ENCODE measurements at places on chromosomes 2 and 18. TPM values are rescaled to one million over a fixed set of nuclear protein-coding genes. Genes with fewer than 3 reads are reported as not detected.

DNA sequence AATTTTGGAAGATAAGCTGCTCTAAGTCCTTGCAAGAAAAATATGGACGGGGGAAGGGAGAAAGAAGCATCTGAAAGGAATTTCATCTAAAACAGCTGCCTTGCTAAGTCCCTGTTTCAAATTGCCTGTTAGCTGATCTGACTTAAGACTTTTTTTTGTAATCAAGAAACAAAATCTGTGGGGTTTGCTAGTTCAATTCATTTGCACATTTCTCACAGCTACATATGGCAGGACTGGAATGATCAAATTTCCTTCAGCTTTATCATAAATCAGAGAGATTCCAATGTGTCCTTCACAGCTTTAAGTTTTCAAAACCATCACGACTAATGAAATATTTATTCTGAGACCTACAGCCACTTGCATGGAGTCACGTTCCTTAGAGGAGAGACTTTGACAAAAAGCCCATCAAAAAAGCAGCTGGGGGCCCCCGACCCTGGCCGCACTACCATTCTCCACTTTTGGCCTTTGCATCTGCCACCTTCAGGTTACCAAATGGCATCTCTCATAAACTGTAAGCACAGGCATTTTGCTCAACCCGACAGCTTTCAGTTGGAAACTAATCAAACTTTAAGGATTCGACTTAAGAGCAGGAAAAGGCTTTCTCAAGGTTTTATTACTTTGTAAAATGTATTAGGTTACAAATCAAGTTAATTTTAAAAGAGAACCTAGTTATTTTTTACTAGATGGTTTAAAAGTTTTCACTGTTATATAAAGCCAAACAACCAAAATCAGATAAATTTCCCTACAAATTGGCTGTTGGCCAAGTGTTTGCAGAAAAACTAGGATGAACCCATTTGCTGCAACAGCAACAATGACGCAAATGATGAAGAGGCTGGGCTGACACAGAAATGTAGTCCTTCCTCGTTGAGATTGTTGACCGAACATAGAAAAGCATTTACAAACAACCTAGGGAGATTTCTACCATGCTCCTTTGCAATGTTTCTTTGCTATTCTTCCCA lies 100.4 kb upstream of the RND3 start:
- no peak for DNase-seq

- no peak for DNase-seq
Observed at GRCh38 chr2:27255660-27256059, 7.2 kb downstream of the SLC30A3 start.

DNA sequence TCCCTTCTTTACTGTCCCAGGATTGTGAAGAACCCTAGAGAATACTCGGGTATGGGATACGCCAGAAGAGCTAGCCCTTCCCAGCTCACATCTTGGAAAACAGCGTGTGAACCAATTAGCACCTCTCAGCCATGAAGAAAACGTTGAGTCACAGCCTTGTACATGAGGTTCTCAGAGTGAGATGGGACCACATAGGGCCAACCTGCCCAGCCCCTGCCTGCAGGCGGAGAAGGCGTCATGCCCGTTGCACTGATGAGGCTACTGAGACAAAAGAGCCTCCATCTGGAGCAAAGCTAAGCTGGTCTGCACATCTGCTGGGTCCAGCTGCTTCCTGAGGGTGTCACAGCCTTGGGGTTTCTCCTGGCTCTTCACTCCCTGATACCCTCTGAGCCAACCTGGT lies 92.2 kb downstream of the LBH start:
- no peak for DNase-seq

DNA sequence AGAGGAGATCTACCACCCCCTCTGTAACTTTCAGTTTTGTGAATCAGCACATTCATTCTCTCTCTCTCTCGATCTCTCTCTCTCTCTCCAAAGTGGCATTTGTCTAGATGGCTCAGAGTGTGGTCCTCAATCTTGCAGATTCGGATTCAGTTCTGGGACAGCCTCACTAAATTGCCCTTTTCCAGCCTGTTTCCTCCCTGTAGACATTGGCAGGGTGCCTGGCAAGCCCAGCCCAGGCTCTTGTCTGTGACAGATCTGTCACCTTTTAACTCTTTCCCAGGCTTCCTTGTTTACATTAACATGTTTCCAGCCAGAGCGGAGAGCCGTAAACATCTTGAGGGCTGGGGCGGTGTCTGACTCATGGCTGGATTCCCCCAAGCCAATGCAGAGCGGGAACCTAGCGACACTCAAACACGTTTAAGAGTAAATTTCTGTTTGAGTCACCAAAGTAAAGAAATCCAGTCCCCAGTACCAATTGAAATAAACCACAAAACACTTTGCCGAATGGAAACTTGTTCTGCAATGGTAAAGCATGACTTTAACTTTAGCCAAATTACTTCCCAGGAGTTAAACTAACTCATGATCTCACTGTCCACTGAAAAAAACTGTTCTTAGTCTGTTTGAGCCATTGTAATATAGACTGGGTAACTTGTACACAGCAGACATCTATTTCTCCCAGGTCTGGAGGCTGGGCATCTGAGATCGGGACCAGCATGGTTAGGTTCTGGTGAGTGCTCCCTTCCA lies 6.6 kb upstream of the CYP27C1 start:
- DNase-seq, result no peak

GRCh38 chr2:227655454-227655853 lies 11.2 kb upstream of the SCYGR5 start:
- DNase-seq, result no peak

- DNase-seq, result no peak
Observed at GRCh38 chr18:9058406-9058805, 44.1 kb upstream of the NDUFV2 start.

Gene SCG2
- 0.13 TPM for total RNA-seq

Gene HMSD
- total RNA-seq, result not detected

Data from esophagus squamous epithelium (tissue), 5 donors.